PC-9 (cell line): ENCODE measurements at places on chromosomes 4 and X.
A peak's percentile ranks its signal among the peaks of the same experiment; 100 is the strongest.

DNA sequence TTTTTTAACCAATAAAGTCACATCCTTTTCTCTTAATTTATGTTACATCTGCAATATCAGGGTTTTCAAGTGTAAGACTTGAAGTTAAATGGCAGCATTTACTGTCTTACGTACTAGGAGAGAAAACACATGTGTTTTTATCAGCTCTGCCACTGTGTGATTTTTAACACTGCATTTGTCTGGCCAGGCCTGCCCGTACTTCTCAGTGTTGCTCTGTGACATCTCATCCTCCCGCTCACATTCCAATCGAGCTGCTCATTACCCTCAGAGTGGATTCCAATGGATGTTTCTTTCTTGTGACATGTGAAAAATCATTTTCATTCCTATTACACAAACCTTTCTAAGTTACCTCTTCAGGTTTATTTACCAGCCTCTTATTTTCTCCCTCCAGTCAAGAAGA lies 420.3 kb downstream of the FAT4 start:
- H3K4me3 ChIP-seq = no peak overlapping the region
- DNase-seq = peak; percentile 63
- H3K27ac ChIP-seq = no peak overlapping the region
- no peaks in the 10 kb centered on the region for H3K36me3 ChIP-seq

DNA sequence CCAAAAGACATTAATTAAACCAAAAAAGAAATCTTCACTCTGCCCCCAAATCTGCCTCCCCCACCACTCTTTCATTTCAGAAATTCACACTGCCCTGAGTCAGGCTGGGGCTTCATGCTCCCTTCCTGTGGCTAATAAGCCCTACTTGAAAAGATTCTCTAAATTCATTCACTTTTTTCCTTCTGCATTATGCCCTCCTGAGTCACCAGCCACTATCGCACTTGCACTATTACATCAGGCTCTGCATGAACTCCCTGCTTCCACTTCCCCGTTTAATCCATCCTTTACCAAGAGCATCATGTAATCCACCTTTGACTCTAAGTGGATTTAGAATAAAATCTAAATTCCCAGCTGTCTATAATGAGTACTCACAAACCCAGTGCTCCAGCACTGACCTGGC lies 295.4 kb upstream of the KLF3 start:
- H3K27ac ChIP-seq = no peak overlapping the region
- DNase-seq = no peak
- no peaks in the 10 kb centered on the region; the same call in 1 of the 2 replicates for H3K4me1 ChIP-seq

- no peak overlapping the region for H3K27ac ChIP-seq
- no peaks in the 10 kb centered on the region for H3K36me3 ChIP-seq
- no peaks in the 10 kb centered on the region for H3K27me3 ChIP-seq
- no peak for DNase-seq
- H3K4me3 ChIP-seq = no peak overlapping the region
Observed at GRCh38 chrX:39563178-39563577, 534.6 kb downstream of the BCOR start.

- 0 out of 2 replicates have a peak overlapping the region, but pooled peaks have one; percentile 24 for H3K27ac ChIP-seq
- H3K4me3 ChIP-seq = no peak overlapping the region
- 0 out of 2 replicates have a peak, but pooled peaks cover 6% of the 10 kb centered on the region for H3K4me1 ChIP-seq
- H3K27me3 ChIP-seq = no peaks in the 10 kb centered on the region
Observed at GRCh38 chr4:142095886-142096605, 459.7 kb downstream of the IL15 start.

DNA sequence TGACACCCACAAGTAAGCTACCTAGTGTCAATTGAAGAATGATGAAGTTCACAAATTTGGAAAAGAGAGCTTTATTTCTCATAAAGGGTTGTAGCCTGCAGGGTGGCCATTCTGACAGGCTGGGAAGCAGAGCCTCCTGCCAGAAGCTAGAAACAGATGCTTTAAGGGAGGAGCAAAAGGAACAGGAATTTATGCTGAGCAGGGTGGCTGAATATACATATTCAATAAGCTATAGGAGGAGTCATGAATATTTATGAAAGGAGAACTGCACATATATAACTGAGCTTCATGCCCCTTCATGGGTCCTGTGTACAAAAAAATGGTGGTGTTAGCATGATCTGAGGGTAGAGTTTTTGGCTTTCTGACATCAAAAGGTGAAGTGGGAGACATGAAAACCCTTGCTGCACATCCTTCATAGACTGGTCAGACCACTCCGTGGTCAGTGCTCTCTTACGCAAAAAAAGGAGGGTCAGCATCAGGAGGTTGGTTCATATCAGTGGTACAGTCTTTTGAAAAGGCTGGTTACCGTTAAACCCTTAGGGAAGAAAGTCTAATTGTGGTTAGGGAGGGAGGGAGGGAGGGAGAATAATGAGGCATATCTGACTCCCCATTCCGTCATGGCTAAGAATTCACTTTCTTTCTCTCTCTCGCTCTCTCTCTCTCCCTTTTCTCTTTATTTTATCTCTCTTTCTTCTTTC lies 121.4 kb downstream of the LUZP4 start:
- no peaks in the 10 kb centered on the region for H3K36me3 ChIP-seq
- no peak for DNase-seq
- H3K27ac ChIP-seq = no peak overlapping the region
- H3K4me1 ChIP-seq = no peaks in the 10 kb centered on the region
- H3K27me3 ChIP-seq = no peaks in the 10 kb centered on the region

DNA sequence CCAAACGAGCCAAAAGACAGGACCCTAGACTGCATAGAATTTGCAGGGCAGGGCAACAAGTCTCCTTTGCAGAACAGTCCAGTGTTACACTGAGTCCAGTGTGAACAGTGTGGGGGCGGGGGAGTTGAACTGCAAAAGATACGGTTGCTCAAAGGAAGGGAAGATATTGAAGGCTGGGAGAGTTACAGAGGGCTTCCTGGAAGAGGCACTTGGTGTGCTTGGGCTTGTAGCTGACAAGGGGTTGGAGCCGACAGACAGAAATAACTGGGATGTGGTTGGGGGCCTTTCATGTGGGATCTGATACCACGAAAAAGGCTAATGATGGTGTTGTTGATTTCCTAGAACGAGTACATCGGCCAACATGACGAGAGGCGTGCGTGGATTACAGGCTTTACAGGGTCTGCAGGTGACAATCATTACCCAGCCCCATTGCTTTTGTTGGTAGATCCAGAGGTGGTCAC lies 6.1 kb downstream of the XPNPEP2 start:
- H3K36me3 ChIP-seq = no peaks in the 10 kb centered on the region
- no peak for DNase-seq
- no peak overlapping the region for H3K4me3 ChIP-seq
- H3K4me1 ChIP-seq = peaks cover 1% of the 10 kb centered on the region; the same call in 1 of the 2 replicates
- H3K27me3 ChIP-seq = no peaks in the 10 kb centered on the region

GRCh38 chrX:129760155-129760554 lies 19.6 kb upstream of the SASH3 start:
- no peaks in the 10 kb centered on the region for H3K27me3 ChIP-seq
- no peak for DNase-seq
- no peak overlapping the region for H3K4me3 ChIP-seq

DNA sequence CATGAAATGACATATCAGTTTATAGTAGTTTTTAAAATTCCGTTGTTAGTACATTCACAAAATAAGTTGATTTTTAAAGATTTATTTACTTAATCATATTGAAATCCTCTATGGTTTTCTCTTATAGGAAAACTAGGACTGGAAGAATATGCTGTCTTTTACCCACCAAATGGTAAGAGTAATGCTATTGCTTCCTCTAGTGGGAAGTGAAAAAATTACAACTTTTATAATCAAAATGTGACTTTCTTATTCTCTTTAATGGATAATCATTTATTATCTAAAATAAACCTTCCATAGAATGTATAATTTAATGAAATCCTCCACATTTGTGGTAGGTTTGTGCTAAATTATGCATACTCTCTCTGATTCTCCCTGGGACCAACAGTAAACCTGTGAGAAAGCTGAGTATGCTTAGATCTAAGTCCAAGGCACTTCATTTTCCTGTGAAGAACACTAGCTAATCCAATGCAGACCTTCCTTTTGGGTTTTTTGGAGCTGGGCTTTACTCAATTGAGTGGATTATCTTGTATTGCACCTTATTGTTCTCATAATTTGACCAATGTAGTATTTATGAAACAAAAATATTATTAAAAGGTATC lies 136.2 kb downstream of the TBC1D19 start:
- no peak for DNase-seq
- no peaks in the 10 kb centered on the region for H3K36me3 ChIP-seq
- no peak overlapping the region for H3K27ac ChIP-seq
- no peaks in the 10 kb centered on the region for H3K27me3 ChIP-seq
- no peak overlapping the region for H3K4me3 ChIP-seq
- no peaks in the 10 kb centered on the region for H3K4me1 ChIP-seq

GRCh38 chr4:1399508-1400190 lies 6.6 kb downstream of the NKX1-1 start:
- peaks cover 43% of the 10 kb centered on the region for H3K27me3 ChIP-seq
- no peaks in the 10 kb centered on the region for H3K4me1 ChIP-seq
- H3K27ac ChIP-seq = no peak overlapping the region
- H3K4me3 ChIP-seq = peak overlapping the region; percentile 26; the same call in 1 of the 2 replicates
- no peak for DNase-seq

- H3K27me3 ChIP-seq = no peaks in the 10 kb centered on the region
- peaks cover 50% of the 10 kb centered on the region for H3K4me1 ChIP-seq
- peak; percentile 41 for DNase-seq
Observed at GRCh38 chr4:56755901-56756300, 65.6 kb downstream of the SPINK2 start.

DNA sequence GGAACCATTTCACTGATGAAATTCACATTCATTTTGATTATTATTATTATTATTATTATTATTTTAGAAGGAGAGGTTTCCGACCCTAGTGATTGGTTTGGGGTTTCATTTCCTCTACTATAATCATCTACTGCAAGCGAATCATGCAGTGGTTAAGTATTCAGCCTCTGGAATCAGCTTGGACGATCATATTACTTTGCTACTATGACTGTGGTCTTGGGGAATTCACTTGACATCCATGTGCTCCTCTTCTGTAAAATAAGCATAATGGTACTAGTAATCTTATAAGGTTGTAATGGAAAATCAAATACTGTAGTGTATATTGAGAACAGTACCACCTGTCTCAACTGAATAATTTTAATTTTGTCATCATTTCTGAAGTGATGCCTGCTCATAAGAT lies 132.1 kb upstream of the SLC4A4 start:
- no peaks in the 10 kb centered on the region for H3K4me1 ChIP-seq
- H3K27me3 ChIP-seq = no peaks in the 10 kb centered on the region
- no peak overlapping the region for H3K27ac ChIP-seq
- no peaks in the 10 kb centered on the region for H3K36me3 ChIP-seq

DNA sequence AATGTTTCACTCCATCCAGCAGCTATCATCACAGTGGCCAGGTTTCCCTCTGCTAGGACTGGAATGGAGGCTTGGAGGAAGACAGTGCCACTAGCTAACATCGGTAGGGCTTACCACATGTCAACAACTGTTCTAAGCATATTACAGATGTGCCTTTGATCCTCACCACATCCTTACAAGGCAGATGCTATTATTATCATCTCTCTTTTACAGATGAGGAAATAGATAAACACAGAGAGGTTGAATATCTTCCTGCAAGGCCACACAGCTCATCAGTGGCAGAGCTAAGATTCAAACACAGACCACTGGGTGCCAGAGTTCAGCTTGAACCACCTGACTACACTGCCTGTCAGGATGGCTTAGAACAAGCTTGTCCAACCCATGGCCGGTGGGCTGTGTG lies 47.4 kb downstream of the MAMLD1 start:
- no peaks in the 10 kb centered on the region for H3K27me3 ChIP-seq
- no peak for DNase-seq
- H3K4me1 ChIP-seq = no peaks in the 10 kb centered on the region
- H3K4me3 ChIP-seq = no peak overlapping the region

GRCh38 chr4:38805530-38806145 lies 1.0 kb upstream of the TLR1 start:
- no peak overlapping the region for H3K4me3 ChIP-seq
- no peaks in the 10 kb centered on the region for H3K36me3 ChIP-seq
- H3K27me3 ChIP-seq = no peaks in the 10 kb centered on the region
- DNase-seq = no peak
- no peaks in the 10 kb centered on the region for H3K4me1 ChIP-seq

GRCh38 chrX:9311421-9312160 lies 153.3 kb upstream of the TBL1X start:
- DNase-seq = no peak
- no peak overlapping the region for H3K27ac ChIP-seq
- H3K36me3 ChIP-seq = no peaks in the 10 kb centered on the region
- H3K4me1 ChIP-seq = peaks cover 4% of the 10 kb centered on the region; the same call in 1 of the 2 replicates

GRCh38 chr4:16082426-16083240 lies 1.2 kb downstream of the PROM1 start:
- no peak overlapping the region for H3K4me3 ChIP-seq
- H3K27ac ChIP-seq = no peak overlapping the region
- H3K36me3 ChIP-seq = no peaks in the 10 kb centered on the region

DNA sequence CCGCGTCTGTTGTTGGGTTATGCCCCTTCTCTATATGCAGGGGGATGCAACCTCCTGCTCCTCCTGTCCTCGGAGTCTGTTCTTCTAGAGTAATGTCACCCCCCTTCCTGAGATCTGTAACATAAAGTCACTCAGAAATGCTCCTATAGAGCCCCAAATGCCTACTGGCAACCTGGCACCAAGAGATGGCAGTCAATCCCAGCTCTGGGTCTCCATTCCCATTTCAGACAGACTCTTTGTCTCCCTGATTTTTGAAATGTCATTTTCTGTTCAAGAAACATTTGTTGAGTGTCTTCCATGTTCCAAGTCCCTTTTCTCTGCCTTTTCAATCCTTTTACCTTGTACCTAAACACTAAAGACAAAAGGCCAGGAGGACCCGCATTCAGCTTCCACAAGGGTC lies 9.6 kb upstream of the PRDM8 start:
- H3K27ac ChIP-seq = no peak overlapping the region
- H3K4me1 ChIP-seq = no peaks in the 10 kb centered on the region
- H3K4me3 ChIP-seq = no peak overlapping the region
- H3K27me3 ChIP-seq = no peaks in the 10 kb centered on the region

GRCh38 chr4:172813359-172813923 lies 355.2 kb upstream of the GALNT7 start:
- no peak overlapping the region for H3K27ac ChIP-seq
- H3K36me3 ChIP-seq = no peaks in the 10 kb centered on the region
- no peaks in the 10 kb centered on the region for H3K27me3 ChIP-seq

GRCh38 chrX:118847676-118848075 lies 24.1 kb downstream of the ZCCHC12 start:
- no peak overlapping the region for H3K27ac ChIP-seq
- no peak overlapping the region for H3K4me3 ChIP-seq
- no peaks in the 10 kb centered on the region for H3K36me3 ChIP-seq
- DNase-seq = no peak
- H3K27me3 ChIP-seq = no peaks in the 10 kb centered on the region
- no peaks in the 10 kb centered on the region for H3K4me1 ChIP-seq

DNA sequence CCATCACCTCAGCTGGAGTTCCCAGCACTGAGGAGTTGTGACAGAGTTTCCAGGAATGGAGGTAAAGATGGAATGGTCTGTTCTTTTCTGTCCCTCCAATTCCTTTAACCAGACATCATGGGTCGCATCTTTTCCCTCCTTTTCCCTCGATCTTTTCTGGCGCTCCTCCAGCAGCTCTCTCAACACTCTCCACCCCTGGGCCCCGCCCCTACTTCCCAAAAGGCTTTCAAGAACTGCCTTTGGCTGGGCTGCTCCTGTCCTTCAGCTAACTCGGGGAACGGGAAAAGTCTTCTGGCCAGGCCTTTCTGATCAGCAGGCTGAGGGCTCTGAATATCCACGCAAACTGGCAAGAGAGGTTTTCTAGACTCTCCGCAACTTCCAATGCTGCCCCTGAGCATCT lies 34.0 kb downstream of the UTP14A start:
- H3K27me3 ChIP-seq = peaks cover 37% of the 10 kb centered on the region
- no peak for DNase-seq
- no peaks in the 10 kb centered on the region for H3K4me1 ChIP-seq
- H3K36me3 ChIP-seq = no peaks in the 10 kb centered on the region

GRCh38 chrX:136220540-136220939 lies 30.7 kb downstream of the MAP7D3 start:
- H3K4me1 ChIP-seq = peaks cover 22% of the 10 kb centered on the region
- peaks cover 58% of the 10 kb centered on the region for H3K36me3 ChIP-seq
- no peaks in the 10 kb centered on the region for H3K27me3 ChIP-seq
- peak; percentile 73 for DNase-seq
- no peak overlapping the region for H3K4me3 ChIP-seq
- H3K27ac ChIP-seq = peak overlapping the region; percentile 52
